ENCODE measurements at places on chromosomes 11 and 22.

GRCh38 chr22:17569971-17570511 lies 6.7 kb downstream of the SLC25A18 start:
- peak; percentile 22 for ATAC-seq

DNA sequence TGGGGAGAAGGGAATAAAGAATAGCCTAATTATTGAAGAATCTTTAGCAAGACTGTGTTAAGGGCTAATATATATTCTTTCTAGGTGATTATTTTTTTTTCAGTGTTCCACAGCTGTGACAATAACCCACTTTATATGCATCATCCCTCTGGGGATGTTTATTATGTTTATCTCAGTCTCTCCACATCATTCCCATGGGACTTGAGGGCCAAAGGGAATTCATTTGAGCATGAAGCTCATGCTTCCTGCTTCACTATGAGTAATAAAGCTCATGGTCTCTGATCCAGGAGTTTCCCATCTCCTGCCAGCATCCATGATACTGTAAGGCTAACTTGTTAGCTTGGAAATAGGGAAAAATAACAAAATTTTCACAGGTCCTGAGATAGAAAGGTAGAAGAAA lies 1888.4 kb downstream of the LRRC4C start:
- no peak for ATAC-seq

- ATAC-seq, result no peak
These were observed 295.9 kb upstream of the ANO5 start for GRCh38 chr11:21896746-21897602.

GRCh38 chr11:44829838-44830237 lies 103.1 kb downstream of the TSPAN18 start:
- ATAC-seq, result no peak

- no peak for ATAC-seq
These were observed 9.5 kb downstream of the SNAP29 start for GRCh38 chr22:20868025-20868962.

- ATAC-seq, result no peak
These were observed 19.0 kb downstream of the MICAL3 start for GRCh38 chr22:18005201-18005926.

GRCh38 chr11:20031155-20032001 lies 128.9 kb downstream of the DBX1 start:
- ATAC-seq, result peak; percentile 74
